ENCODE measurements at places on chromosomes 3 and 15. TPM values are rescaled to one million over a fixed set of nuclear protein-coding genes. Genes with fewer than 3 reads are reported as not detected.

GRCh38 chr3:38985581-38985980 is 66.2 kb downstream of the SCN11A start:
- no peak for DNase-seq

GRCh38 chr3:49652903-49653415 is 21.2 kb upstream of the APEH start:
- DNase-seq = peak; percentile 45

DNA sequence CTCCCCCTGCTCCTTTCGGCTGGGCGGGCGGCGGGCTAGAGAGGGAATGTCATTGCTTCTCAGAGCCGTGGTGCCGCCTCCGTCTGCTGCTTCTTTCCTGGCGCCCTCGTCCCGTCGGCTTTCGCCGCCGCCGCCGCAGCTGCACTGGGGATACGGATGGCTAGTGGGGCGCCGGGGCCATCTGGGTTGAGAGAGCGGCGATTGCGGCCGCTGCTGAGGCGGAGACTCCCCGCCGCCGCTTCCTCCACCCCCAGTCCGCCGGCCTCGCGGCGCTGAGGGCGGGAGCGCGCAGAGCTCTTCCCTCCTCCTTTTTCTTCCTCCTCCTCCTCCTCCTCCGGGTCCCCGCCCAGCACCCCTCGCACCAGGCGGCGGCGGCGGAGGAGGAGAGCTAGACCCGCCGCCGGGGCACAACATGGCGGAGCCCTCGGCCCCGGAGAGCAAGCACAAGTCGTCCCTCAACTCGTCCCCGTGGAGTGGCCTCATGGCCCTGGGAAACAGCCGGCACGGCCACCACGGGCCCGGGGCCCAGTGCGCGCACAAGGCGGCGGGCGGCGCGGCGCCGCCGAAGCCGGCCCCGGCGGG is at the start of gene STT3B:
TSS of gene STT3B (plus strand) at position 339 of the 582 bp plus-strand sequence. CDS start at position 413, 74 bp downstream.
- DNase-seq = peak; percentile 93

GRCh38 chr3:87167628-87168456 is 59.3 kb upstream of the CHMP2B start:
- DNase-seq = peak; percentile 44

DNA sequence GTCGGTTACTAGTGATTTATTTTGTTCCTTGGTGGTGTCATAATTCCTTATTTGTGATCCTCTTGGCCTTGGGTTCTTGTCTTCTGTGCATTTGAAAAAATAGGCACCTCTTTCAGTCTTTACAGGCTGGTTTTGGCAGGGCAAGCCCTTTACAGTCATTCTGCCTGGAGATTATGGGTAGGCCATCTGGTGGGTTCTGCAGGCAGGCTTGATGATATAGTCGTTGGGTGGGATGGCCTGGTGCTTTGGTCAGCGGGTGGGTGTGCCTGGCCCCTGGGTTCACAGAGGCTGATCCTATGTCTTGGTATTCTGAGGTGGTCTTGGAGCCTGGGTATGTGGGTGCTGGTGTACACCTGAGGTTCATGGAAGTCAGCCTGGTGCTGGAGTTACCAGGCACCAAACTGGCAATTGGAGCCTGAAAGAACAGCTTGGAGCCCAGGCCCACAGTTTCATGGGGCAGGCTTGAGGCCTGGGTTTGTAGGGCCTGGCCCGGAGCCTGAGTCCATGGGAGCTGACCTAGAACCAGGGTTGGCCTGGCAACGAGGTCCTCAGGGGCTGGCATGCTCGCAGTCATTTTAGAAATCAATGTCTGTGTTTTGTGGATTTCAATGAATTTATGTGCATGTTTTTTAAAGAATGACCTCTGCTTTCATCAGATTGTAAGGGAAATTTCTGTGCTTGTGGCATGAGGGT is 63.3 kb downstream of the DOCK3 start:
- no peak for DNase-seq

DNA sequence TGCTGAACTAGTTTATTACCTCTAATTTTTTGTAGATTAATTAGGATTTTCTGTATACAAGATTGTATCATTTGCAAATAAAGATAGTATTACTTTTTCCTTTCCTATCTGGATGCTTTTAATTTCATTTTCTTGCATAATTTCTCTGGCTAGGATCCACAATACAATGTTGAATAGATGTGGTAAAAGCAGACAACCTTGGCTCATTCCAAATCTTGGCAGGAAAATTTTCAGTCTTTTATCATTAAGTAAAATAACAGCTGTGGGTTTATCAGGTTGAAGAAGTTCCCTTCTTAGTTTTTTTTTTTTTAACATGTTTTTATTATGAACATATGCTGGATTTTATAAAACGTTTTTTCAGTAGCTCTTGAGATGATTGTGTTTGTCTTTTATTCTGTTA is 422.6 kb downstream of the AGBL1 start:
- no peak for DNase-seq

- no peak for DNase-seq
These were observed at the start of gene BCHE for GRCh38 chr3:165837058-165837525. TSS of gene BCHE (minus strand) at chr3:165837423. CDS start at chr3:165831033, 6,390 bp downstream.

GRCh38 chr15:100021653-100022052 is 288.4 kb upstream of the LYSMD4 start:
- DNase-seq = peak; percentile 73

GRCh38 chr15:60254416-60254815 is 143.4 kb downstream of the ANXA2 start:
- no peak for DNase-seq

- DNase-seq = no peak
These were observed 156.1 kb downstream of the VPS8 start for GRCh38 chr3:184968115-184968514.

LDHAL6B gene
- total RNA-seq = not detected

OR5H1 gene
- not detected for total RNA-seq

TGM4 gene
- total RNA-seq = not detected

MUC20 gene
- total RNA-seq = 4.6 TPM

NCKIPSD gene
- total RNA-seq = 15.4 TPM

TRIM42 gene
- total RNA-seq = not detected

ZNF619 gene
- total RNA-seq = 3.9 TPM

CSPG5 gene
- 0.35 TPM for total RNA-seq

GYG1 gene
- 202 TPM for total RNA-seq

Data from Right ventricle myocardium inferior (tissue), 1 donor.